Right renal cortex interstitium (tissue), 3 donors: ENCODE measurements at places on chromosomes 13 and 19. TPM values are rescaled to one million over a fixed set of nuclear protein-coding genes. Genes with fewer than 3 reads are reported as not detected.

Gene ZNF578
- 6.8 TPM for polyA plus RNA-seq

Gene CYP2A6
- polyA plus RNA-seq, result 0.14 TPM

DNA sequence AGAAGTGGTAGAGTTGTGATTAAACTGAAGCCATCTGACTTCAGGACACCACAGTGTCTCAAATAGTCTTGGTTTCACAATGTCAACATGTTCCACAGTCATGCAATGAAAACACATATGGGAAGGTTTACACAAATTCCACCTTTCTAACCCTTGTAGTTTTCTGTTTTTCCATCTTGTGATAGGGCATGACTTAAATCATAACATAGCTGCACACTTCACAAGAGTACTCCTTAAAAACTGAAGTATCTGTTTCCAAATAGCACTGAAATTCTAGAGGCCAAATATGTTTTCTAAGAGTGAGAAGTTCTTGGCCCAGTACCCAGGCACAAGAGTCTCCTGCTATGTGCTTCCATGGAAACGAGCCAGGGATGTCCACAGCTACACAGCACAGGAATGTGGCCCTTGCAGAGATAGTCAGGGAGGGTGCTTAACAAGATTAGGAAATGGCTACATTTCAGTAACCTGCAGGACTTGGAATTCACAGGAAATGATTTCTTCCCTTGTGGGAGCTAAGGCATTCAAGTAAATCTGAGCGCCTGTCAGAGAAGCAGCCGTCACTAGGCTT, 269.1 kb downstream of the NDFIP2 start:
- peak; percentile 31 for DNase-seq

Gene CPAMD8
- 28.4 TPM for polyA plus RNA-seq

DNA sequence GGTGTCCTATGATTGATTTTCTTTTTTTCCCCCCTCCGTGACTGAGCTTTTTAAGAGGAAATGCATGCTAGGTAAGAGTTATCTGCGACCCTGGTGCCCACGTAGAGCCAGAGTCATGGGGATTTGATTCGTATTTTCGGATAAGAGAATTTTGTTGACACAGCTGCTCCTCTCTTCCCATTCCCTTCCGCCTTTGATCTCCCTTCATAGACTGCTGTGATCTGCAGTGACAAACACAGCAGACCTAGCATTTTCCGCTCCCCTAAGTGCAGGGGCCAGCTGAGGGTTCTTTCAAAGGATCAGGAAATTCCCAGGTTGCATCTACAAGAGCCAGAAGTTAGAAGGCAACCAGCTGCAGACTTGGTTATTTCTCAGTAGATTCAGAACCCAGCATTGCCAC, 70.5 kb downstream of the ZNF568 start:
- no peak for DNase-seq

Gene ZNF560
- 1.2 TPM for polyA plus RNA-seq

GRCh38 chr19:14654786-14655560, 19.7 kb downstream of the ADGRE3 start:
- DNase-seq, result no peak
